DMS 273 treated with DMSO at 0.1 percent for 48 hours (cell line): ENCODE measurements at places on chromosomes 16 and 17.

DNA sequence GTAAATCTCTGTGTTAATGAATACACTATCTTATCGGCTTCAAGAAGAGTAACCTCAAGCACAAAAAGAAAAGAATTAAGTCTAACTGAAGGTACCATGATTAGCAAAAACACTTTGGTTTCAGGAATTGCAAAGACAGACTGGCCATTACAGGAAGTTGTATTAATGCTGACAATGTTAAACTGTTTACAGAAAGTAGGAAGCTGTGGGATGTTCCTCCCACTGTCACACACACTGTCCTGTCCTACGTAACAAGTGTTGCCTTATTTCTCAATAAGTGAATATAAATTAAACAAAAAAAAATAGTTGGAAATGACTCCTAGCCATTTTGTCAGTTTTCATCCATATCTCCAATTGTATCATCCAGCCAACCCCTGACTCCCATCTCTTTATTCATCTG is 8.6 kb downstream of the GNA13 start:
- no peak for DNase-seq

- DNase-seq, result no peak
These were observed 100.0 kb downstream of the ZNF423 start for GRCh38 chr16:49755716-49756505.

- DNase-seq, result no peak
These were observed 1143.6 kb downstream of the CDH11 start for GRCh38 chr16:63978240-63978639.

- DNase-seq, result peak; percentile 43
These were observed 631 bp downstream of the TRAF7 start for GRCh38 chr16:2155977-2156848.

- no peak for DNase-seq
These were observed 35.6 kb downstream of the RMI2 start for GRCh38 chr16:11380836-11381235.

DNA sequence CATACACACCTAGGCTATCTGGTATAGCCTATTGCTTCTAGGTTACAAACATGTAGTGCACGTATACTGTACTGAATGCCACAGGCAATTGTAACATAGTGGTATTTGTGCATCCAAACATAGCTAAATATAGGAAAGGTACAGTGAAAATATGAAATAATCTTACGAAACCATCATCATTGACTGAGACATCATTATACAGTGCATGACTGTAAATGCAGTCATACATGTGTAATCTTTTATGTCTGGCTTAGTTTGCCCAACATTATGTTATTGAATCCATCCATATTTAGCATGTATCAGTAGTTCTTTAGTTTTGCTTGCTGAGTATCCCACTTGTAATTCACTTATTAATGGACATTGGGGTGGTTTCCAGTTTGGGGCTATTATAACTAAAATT is 124.9 kb downstream of the CYLD start:
- DNase-seq, result no peak

- no peak for DNase-seq
These were observed 47.8 kb downstream of the ANKRD11 start for GRCh38 chr16:89442588-89442987.
